A549 (cell line): ENCODE measurements at places on chromosomes 6 and 20.

GRCh38 chr6:129248946-129249345, 366.0 kb downstream of the LAMA2 start:
- no peak for DNase-seq

- no peak for DNase-seq
These were observed 43.1 kb downstream of the ANKEF1 start for GRCh38 chr20:10077886-10078285.

DNA sequence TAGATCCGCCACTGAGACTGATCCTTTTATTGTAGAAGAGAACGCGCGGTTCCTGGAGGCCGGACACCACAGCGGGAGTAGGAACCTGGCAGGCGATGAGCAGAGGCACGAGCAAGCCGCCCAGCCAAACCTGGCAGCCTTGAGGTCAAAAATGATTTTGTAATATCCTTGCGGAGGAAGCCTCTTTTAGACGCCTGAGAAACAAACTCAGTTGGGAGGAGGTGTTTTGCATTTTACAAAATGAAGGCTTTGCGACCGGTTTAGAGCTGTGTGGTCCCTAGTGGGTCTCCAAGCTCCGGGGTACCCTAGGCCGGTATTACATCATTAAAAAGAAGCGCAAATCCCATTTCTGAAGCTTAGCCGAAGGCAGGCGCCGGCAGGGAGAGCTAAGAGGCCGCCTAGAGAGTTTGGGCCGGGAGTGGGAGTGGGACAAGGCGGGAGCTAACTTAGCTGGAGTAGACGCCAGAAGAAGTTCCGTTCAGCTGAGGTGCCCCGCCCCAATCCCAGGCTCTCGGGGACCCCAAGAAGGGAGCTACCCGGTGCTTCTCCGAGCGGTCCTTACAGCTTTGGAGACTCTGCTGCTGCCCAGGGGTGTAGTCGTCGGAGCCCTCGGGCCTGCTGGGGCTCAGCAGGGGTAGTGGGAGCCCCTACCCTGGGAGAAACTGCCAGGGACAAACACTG, 1.9 kb upstream of the TBX18 start:
- DNase-seq = no peak

DNA sequence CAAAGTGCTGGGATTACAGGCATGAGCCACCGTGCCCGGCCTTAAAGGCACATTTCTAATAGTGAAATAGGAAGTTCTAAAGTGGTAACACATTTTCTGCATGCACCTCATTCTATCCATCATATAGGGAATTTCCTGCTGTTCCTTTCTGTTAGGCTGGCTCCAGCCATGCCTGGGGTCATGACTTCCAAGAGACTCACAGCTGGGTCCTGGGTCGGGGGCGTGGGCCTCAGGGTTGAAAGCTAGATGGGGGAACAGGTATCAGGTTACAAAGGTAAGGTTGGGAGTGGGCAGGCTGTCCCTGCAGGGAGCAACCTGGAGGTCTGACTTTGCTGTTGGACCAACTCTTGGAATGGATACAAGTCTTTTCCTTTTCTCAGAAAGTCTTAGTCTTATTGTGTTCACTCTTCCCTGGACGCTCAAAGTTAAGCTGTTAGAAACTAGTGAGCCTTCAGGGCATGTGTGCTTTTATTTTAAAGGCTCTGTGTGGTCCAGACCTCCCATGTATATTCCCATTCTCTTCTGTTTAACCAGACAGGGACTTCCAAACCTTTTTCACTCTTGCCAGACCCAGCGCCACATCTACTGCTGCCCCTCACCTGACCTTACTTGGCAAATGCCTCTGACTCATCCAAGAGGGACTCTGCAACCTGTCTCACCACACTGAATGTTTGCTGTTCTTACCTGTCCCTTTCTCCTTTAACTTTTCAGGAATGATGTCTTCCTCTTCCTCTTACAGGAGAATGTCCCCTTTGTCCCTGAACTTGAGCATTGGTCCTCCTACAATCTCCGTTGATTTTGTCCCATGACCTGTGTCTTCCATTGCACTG, 64.4 kb downstream of the TMEM170B start:
- DNase-seq = peak; percentile 22

DNA sequence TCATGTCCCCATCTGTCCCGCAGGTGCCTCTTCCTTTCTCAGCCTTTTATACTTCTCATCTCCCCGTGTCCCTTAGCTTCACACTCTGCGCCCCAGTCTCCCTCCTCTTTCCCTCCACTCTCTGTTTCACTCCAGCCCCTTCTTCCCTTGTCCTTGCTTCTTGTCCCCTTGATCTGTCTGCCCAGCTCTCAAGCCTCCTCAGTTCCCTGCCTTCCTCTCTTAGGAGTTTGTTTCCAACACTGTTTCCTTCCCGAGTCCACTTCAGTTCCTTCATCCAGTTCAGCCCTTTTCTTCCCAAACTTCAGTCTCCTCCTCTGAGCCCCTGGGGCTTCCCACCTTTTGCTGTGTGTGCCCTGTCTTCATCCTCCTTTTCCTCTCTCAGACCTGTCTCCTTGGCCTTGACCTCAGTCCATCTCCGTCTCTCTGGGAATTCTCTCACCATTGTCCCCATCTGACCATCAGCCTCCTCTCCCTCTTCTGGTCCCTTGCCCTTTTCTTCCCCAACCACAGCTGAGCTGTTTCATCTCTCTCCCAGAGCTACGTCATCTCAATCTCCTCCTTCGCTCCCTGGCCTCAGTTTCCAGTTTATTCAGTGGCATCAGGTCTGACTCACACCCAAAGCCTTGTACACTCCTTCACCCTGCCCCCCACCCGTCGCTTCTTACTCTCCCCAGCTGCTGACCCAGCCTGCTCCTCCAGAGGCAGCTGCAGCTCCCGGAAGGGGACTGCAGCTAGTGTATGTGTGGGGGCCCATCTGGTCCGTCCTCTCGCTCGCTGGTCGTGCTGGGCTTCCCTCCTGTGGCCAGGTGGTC, 2.7 kb upstream of the DDR1 start:
- DNase-seq = no peak

DNA sequence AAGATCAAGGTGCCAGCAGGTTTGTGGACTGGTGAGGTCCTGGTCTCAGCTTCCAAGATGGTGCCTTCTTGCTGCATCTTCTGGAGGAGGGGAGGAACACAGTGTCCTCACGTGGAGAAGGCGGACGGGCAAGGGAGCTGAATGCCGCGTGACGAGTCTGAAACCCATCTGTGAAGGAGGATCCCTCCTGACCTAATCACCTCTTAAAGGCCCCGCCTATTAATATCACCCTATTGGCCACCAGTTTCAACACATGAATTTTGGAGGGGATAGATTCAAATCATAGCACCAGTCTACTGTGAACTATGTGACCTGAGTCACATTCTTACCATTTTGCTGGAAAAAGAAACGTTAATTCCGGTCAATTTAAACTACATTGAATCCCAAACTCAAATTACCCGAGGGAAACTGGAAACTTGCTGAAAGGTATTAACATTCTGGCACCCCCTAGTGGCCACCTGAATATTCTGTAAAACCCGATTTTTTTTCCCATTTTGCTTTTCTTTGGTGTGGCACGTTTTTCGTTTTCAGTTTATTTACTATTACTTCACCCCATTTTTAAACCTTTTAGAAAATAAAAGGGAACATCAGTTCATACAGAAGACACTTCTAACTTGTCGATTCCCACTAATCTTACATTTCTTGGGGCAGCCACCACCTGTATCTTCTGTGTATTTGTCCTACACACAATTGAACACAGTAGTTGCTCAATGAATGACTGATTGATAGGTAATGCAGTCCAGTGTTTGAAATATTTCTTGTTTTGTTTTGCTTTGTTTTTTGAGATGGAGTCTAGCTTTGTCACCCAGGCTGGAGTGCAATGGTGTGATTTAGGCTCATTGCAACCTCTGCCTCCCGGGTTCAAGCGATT, 17.9 kb upstream of the CCDC170 start:
- DNase-seq = peak; percentile 41

DNA sequence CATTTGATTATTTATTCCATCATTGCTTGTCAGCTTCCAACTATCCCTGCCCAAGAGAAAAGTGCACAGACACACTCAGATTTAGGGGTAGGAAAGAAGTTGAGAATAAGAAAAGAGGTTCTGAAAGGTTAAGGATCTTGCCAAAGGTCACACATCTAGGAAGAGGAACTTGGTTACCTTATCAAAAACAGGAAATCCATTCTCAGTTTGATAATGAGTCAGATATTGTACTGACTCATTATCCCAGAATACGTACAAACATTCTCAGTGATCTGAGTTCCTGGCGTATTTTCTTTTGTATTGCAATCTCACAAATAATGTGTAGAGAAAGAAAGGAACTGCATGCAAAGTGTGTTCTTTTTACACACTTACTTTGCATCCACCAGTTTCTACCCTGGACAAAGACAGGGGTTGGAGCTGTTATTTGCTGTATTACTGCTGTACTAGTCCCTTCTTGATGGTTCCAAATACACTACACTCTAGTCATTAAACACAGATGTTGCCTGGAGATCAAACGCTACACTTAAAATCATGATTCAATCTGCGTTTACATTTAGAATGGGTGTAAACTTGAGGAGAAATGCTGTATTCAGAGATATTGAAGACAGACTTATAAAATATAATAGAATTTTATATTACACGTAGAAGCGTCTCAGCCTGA, 545.7 kb downstream of the PRKN start:
- no peak for DNase-seq

DNA sequence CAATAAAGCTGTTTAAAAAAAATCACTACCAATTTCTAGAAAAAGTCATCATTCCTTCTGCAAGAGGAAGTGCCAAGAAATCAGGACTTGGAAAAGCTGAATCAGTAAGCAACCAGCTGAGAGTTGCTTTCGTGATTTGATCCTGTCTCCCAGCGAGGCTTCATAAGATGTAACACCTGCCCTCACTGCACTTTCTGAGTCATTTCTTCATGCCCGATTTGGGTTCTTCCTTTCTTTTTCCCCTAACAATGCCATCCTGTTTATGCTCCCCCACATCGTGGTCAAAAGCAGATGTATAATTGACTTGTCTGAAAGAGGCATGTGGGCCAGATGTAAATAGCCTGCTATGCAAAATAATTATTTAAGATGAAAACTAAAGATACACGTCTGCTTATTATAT, 52.1 kb downstream of the RIPOR2 start:
- no peak for DNase-seq

- DNase-seq = no peak
These were observed 141.6 kb downstream of the DHX35 start for GRCh38 chr20:39103732-39104131.

DNA sequence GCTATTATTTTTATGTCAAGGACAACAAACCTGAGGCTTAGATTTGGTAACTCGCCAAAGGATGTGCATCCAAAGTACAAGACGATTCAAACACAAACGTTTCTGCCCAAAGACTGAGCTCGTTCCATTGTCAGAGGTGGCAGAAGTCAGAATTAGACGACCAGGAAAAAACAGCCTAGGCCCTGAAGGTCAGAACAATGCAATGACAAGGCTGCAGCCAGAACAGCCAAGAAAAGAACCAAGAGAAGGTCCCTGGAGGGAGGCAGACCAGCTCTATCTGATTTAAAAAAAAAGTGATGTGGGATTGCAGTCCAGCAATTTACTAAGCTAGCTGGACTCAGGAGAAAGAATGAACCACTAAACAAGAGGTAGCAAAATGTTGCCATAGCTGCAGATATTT, 54.2 kb downstream of the NCOA7 start:
- DNase-seq = no peak
